ENCODE measurements at places on chromosomes 4 and X.

- DNase-seq, result no peak
These were observed 164.9 kb downstream of the RNF150 start for GRCh38 chr4:140968371-140968770.

DNA sequence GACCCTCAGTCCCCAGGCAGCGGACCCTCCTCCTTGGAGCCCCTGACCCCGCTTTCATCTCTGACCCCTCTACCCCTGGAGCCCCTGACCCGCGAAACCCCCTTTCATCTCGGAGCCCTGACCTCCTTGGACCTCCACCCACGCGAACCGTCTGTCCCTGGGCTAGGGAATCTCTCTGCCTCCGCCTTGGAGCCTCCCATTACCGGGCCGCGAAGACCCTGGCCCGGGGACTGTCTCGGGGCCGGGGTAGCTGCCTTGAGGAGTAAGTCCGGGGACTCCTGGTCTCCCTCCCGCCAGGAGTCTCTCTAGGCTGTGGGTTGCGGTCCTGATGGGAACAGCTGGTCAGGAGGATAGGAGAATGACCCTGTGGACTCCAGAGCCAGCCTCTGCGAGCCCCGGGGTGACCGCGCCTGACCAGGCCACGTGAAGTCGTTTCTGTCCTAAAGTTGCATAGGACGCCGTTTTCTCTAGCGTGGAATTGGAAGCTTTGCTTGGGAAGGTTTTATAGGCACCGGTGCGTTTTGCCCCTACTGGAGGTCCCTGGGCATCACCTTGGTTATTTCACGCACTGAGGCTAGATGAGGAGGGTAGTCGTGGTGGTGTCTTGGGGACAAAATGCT lies 824 bp downstream of the TBC1D14 start:
- no peak for DNase-seq

- DNase-seq, result no peak
These were observed 1.8 kb downstream of the MAOB start for GRCh38 chrX:43880425-43880824.

DNA sequence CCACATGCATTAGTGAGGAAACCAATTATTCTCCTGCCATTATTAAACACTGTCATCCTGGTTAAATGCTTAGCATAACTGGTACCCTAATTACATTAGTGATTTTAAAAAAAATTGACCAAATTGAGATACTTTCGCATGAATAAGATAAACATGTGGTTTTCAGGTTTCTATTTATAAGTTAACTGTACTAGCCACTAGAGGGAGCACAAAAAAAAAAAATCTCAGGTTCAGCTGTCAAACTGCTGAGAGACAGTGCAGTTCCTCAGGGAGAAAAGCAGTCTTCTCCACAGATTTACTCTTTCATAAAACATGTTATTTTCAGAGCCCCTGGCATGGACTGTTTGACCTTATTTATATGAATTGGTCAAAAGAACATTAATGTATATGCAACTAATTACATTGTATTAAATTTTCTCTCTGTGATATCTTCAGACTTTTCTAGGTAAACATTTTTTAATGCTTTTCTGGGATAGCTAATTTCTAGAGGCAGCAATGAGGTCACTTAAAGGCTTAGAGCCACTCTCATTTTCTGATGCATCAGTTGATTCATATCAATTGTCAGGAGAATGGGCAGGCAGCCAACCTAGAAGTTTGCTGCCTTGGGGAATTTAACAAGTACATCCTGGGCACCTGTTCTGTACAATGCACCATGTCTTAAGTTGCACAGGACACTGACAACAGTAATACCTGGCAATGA lies 167.5 kb downstream of the CDS1 start:
- DNase-seq, result peak; percentile 84

GRCh38 chrX:71178908-71179307 lies 34.3 kb downstream of the NLGN3 start:
- DNase-seq, result peak; percentile 70

DNA sequence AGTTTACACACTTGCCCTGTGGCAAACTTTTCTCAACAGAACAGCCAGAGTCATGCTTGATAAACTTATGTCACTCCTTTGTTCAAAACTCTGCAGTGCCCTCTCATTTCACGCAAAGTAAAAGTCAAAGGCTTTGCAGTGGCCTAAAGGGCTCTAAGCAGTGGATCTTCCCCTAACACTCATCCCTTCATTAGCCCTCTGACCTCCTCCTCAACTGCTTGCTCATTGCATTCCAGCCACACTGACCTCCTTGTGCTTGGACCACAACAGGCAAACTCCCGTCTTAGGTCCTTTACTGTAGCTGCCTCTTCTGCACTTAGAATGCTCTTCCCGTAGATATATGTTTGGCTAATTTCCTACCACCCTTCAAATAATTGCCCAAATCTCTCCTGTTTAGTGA lies 5.6 kb downstream of the PRDM5 start:
- no peak for DNase-seq

DNA sequence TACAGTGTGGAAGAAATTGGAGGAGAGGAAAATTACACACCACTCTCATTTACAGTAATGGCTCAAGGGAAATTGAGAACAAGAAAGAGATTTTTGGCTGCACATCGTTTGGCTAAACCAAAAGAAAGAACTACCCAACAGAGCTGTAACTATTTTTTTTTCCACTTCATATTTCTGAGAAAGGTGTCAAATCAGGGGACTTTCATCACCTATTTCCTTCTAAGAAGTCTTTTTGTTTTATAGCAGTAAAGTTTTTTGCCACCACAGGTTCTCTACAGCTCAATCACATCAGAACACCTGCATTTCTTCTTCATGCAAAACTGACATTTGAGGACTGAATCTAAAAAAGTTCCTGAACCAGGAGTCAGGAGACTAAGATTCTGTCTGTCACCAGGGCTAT lies 57.5 kb upstream of the TNIP3 start:
- DNase-seq, result no peak

DNA sequence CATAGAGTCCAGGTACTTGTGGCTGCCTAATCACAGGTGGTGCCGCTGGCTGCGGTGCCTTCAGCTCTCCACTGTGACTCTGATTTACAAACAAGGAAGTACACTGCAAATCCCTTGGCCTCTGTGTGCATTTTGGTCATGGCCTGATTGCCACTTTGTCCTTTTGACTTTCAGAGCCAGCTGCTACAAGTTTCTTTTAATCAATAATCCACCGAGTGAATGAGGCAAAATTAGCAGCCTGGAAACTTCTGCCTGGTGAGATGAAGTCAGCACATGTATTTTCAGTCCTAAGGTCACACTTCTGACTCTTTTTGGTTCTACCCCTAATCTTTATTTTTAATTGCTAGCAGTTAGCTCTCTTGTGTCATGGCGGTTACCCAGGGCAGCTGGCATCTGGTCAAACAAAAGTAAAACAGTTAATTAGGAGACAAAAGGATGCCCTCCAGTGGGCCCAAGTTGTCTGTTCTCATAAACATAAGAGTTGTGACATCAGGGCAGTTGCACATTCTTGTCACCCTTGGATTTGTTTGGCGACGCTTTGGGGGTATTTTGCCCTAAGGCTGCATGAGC lies 62.3 kb upstream of the LNX1 start:
- peak; percentile 39 for DNase-seq

DNA sequence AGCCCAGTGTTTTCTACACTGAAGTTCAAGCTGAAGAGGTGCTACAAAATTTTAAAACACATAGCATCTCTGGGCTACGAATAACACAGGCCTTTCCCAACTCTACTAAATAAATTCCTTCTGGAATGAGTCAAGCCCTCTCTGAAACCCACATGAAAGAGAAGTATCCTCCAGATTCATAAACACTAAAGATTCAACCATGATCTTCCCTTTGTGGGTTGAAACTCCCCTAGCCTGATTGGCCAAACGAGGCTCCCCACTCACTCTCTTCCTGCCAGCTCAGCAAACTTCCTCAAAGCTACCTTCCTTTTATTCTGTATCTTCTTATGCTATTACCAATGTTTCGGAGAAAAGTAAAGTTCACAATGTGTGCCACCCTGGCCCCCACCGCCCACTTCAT lies 95.4 kb downstream of the NKX6-1 start:
- no peak for DNase-seq

GRCh38 chrX:1599791-1600405 lies 8.5 kb downstream of the AKAP17A start:
- no peak for DNase-seq

GRCh38 chr4:88458104-88458740 lies 1.3 kb downstream of the HERC5 start:
- no peak for DNase-seq

GRCh38 chr4:173508386-173509035 lies 21.5 kb downstream of the HAND2 start:
- no peak for DNase-seq

DNA sequence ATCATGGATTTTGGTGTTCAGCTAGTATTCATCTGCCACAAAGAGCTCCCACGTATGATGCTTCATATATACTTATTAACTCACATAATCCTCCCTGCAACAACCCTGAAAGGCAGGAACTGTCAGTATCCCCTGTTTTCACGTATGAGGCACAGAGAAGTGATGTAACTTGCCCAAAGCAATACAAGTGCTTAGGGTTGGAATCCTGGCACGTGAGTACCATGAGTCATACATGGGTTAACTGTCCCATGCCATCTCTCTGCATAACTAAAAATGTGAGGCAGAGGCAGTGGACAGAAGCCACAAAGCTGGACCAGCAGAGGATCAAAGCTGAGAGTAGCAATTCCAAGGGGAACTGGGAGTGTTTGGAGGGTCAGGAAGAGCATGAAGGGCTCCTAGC lies 35.7 kb upstream of the EGFL6 start:
- DNase-seq, result no peak

DNA sequence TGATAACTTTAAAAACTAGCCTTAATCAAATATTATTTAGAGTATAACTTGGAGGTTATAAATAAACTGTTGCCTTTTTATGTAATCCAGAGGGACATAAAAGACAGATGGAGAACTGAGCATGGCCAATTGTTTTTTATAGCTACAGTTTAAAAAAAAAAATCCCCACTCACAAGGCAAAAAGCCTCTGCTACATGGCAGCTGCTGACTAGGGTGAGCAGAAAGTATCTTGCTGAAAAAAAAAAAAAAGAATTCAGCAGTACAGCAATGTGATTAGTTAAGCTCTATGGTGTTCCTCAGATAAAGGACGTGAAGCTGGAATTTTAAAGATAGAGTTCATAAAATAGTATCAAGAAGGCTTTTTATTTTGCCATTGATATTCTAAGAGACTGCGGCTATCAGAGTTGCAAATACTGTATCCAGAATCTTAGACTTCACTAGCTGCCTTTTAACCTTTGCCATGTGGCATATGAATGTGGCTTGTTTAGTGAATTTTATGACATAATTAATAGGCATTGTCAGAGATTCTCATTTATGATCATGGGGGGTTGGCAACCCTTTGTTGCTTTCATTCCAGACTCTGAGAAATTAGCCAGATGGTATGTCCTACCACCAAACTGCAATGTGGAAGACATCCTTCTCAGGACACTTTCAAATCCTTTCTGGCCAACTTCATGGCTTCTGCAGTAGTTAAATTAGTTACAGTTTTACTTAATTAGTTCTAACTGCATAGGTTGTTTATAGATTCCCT lies 498.0 kb downstream of the STPG2 start:
- DNase-seq, result peak; percentile 19

DNA sequence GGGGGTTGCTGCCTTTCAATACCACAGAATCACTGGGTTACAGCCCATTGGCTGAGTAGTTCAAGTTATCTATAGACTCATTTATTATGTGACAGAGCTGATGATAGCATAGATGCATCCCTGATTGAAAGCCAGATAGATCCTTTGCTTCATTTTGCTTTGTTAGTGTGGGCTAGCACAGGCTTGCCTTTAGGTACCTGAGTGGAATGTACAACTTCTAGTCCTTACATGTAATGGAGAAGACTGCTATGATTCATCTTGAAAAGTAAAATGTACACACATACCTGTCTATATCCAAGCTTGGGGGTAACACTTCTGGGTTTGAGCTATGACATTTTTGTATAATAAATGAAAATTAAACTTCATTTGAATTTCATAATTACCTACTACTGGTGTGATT lies 226.0 kb upstream of the FTHL17 start:
- DNase-seq, result no peak

GRCh38 chr4:2472187-2472586 lies 3.3 kb downstream of the RNF4 start:
- no peak for DNase-seq

DNA sequence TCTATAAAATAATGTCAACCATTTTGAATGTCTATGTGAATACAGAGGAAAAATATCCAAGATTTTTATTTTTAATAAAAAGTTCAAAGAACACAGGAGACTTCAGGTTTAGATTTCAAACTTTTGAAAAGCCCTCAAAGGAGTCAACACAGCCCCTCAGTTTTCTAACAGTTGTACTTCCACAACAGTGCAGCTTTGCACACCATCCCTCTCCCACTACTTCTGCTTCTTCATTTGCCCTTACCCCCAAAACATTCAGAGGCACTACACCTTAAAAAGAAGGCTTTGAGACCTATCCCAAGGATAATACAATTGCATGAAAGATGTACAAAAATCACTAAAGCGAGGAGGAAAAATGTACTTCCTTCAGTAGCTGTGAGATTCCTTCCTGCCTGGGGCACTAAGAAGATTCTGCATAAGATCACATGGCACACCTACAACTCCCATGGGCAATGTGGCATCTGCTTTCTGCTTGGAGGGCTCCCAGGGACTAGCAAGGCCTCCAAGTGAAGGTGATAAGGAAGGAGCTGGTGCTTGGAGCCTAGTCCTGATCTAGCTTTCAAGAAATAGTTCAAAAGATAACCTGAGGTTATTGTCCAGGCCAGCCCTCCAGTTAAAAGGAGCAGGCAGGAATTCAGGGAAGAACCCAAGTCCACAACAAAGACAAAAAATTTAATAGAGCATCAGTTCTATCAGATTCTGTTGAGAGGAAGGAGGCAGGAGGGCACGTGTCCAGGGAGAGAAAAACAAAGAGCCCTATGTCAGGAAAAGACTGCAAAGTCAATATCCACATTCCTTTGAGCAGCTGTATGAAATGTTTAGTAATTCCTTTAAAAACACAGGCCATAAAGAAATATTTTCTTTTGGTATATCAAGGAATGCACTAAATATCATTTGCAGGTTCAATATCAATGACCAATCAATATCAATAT lies 19.1 kb downstream of the ARAP2 start:
- DNase-seq, result no peak

DNA sequence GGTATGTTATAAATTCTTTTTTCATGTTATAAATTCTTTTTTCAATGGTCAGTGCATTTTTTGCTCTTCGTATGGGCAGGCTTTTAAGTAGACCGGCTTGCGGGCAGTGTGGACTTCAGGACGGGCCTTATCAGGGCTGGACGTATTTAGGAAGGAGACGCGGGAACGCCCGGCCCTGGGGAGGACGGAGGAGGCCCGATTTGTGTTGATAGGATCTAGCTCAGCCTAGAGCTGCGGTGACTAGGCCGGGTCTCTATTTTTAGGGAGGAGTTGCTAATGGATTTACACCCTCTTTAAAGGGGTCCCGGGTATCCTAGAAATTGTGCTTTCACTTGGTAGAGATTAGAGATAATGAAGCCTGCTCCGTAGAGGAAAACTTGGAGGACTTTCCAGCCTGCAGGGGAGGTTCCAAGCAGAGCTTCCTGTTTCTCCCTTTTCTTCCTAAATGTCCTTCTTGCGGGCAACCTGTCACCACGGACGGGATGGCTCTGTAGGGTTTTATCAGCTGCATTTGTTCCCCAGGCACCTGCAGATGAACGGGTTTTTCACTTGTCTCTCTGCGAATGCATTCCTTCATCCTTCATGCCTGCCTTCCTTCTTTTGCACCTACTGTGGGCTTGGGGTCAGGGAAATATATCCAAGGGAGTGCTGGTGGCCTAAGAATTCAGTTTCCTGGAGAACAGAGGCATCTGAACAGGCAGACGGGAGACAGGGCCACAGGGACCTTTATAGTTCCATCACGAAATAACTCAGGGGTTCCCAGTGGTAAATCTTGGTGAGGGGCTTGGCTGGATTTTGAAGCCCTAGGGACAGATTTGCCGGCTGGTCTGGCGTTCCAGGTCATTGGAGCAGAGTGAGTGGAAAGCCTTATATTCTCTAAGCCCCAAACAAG lies 1.4 kb downstream of the CD99 start:
- DNase-seq, result no peak

- no peak for DNase-seq
These were observed 38.4 kb upstream of the SCOC start for GRCh38 chr4:140335076-140335475.

Data from brain (organoid and tissue), 16 donors.